CD4-positive, alpha-beta T cell treated with Interleukin-1 beta for 1 hour (primary cell): ENCODE measurements at places on chromosomes 5 and 9.

- no peak for DNase-seq
Observed at GRCh38 chr9:4937446-4937845, 47.6 kb upstream of the JAK2 start.

DNA sequence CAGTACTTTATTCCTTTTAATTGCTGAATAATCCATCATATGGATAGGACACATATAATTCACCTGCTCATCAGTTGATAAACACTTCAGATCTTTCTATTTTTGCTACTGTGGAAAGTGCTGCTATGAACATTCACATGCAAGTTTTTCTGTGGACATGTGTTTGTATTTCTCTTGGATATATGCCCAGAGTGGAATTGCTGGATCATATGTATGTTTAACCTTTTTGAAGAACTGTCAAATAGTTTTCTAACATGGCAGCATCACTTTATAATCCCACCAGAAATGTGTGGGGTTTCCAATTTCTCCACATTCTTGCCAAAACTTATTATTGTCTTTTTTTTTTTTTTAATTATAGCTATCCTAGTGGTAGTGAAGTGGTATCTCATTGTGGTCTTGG, 15.1 kb downstream of the CARTPT start:
- DNase-seq, result no peak

- DNase-seq, result no peak
Observed at GRCh38 chr5:57508211-57508610, 25.6 kb upstream of the ACTBL2 start.

DNA sequence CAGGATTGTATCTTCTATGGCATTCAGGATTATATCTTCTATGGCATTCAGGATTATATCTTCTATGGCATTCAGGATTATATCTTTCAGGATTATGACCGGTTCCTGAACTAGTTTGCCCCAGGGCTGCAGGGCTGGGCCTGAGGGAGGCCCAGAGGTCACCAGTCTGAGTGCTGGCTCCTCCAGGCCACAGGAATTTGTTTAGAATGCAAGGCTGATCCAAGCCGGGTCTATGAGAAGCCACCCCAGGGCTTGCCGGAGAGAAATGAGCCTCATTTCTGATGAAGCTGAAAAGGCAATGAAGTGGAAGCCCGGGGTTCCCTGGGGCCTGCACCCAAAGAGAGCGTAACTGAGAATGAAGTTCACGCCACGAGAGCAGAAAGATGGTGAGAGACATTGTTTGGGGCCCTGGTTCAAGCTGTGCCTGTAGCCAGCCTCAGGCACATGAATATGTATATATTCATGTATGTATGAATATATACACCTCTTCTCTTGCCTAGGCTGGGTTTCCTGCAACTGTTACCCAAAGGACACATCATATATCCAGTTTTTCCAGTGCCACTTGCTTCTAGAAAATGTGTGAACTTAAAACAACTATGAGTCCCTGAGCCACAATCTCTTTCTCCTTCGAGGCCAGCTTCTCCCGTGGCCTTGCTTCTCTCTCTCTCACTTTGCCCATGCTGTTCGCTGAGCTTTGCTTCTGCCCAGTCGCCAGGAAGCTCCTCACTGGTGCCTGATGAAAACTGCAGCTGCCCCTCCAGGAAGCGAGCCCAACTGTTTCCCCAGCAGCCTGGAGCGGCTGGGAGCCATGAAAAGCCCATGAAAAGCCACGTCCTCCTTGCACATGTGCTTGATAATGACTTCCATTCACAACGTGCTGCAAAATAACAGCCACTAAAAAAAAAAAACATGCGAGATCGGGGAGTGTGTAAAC, 62.3 kb downstream of the GTF3C4 start:
- no peak for DNase-seq

DNA sequence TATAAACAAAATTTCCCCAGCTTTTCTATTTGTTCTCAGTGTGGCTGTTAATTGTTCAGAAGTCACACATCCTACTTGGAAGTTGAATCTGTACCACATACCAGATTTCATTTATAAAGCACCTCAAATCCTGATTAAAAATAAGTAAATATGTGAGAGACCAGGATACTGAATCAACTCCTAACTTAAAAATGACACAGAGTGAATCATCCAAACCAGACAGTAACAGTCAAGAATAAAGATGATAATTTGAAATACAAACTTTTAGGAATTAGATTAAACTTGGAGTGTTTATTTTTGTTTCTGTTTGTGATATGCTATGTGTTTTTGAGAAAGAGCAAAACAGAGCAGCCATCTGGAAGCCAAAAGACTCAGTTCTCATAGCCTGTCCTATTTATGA, 633.2 kb upstream of the RORB start:
- no peak for DNase-seq
